ENCODE measurements at places on chromosomes 6 and 20.

GRCh38 chr20:25389858-25390537, 637 bp downstream of the ABHD12 start:
- DNase-seq: no peak

- no peak for DNase-seq
Measured at GRCh38 chr6:152151920-152152319, 344.4 kb downstream of the ESR1 start.

GRCh38 chr6:47854971-47855370, 73.1 kb downstream of the OPN5 start:
- no peak for DNase-seq

DNA sequence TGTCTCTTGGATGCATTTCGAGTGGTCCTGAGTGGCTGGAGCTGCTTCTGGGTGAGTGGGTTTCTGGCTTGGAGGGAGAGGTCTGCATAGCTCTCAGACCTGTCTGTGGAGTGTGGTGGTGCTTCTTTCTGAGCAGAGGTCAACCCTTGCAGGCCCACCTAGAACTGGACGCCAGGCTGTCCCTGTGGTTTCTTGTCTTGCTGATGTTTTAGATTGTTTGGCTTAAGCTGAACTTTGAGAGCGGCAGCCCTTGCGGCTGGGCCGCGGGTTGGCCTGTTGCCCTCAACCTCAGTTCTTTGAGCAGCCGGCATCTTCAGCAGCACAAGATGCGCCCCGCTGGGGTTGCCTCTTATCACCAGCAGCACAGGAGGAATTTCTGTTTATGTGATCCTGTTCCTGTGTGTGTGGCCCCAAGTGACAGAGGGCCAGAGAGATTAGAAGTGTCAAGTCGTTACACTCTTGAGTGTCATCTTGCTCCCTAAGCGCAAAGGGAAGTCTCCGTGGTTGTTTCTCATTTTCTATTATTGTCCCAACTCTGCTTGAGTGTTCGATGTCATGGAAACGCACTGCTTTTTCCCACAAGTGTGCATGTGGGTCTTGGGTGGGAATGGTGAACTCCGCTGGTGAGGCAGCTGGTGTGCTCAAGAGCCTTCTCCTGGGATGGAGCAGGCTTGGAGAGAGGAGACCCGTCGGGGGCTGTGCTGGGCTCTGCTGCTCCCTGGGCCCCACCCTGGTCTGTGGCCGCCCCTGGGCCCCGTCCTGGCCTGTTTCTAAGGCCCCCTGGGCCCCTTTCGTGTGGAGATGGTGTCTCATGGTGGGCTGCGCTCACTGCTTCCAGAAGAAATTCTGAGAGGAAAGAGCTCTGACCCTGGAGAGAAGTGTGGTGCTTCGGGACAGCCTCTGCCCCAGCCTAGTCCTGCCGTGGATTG, 20.1 kb upstream of the SLC22A1 start:
- no peak for DNase-seq

- DNase-seq: no peak
Measured at GRCh38 chr6:137754866-137755265, 112.2 kb upstream of the TNFAIP3 start.

DNA sequence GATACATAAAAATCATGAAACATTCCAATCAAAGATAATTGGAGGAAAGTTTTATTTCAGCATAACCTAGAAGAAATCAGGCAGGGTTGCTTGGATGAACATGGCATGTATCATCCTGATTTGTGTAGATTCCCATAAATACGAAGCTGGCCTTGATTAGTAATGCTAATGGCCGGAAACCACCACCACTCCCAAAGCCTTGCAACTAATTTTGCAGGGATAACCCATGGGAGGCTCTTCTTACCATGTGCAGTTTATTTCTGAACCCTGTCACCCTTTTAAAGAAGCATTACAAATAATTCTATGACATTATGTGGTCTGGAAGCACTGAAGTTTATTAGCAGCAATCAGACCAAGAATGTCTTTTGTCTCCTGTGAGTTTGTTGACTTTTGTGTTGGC, 80.8 kb downstream of the AIG1 start:
- DNase-seq: no peak

DNA sequence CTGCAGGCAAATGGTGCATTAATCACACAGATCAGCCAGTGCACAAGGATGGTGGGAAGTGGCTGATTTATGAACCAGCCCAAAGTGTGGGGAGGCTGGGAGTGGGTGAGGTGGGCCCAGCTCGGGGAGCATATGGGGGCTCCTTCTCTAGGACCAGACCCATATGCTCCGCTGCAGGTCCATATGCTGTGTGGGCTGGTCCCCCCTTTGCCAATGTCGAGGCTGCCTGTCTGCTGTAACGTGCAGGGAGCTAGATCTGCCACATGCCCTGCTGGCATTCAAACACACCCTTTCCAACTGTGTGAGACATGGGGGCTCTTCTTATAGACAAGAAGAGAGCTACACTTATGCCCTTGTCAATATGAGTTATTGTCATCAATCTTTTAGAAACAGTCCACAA, 566.3 kb downstream of the DHX35 start:
- DNase-seq: no peak

GRCh38 chr6:112296122-112296521, 41.8 kb upstream of the LAMA4 start:
- DNase-seq: no peak

- DNase-seq: no peak
Measured at GRCh38 chr6:26025047-26025893, 62.0 kb upstream of the HFE start.

DNA sequence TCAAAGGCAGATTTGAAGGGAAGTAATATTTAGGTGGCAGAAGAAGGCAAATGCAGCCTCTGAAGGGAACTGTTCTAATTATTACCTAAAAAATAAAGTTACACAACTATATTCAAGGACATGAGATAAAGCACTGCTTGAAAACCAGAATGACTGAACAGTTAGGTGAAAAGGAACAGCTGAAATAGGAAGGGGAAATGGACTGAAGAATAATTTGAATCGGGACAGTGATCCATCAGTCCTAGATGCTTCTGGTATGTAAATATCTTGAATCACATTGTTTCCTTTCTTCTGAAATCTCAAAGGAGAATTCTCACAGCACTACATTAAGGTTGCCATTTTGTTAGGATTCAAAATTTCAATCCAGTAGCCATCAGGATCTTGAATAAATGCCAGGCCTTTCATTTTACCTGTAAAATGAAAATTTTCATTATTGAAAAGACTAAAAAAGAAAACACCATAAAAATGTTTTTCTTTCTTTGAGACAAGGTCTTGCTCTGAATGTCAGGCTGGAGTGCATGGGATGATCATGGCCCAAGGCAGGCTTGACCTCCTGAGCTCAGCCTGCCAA, 25.9 kb downstream of the GLO1 start:
- no peak for DNase-seq

GRCh38 chr6:142985281-142985680, 40.3 kb upstream of the HIVEP2 start:
- no peak for DNase-seq

GRCh38 chr20:31862506-31862905, 7.8 kb downstream of the DUSP15 start:
- no peak for DNase-seq

DNA sequence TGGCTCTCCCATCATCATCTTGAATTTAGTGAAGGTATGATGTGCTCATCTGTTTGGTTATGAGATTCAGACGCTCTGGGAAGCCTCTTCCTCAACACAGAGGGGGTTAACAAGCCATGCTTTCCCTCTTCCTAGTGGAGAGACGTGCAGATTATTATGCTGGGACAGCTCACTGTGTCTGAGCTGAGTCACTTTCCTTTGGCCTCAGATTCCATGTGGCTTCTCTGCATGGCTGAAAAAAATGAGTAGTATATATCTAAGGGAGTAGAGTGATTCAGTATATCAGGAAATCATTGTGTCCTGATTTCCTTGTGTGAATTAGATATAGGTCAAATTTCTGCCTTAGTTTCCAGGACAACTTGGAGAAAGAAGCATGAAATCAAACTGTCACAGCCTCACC, 52.6 kb downstream of the FIG4 start:
- no peak for DNase-seq

- no peak for DNase-seq
Measured at GRCh38 chr6:40171343-40171742, 237.1 kb upstream of the MOCS1 start.

- DNase-seq: no peak
Measured at GRCh38 chr20:24389686-24390085, 79.7 kb upstream of the SYNDIG1 start.

Measured in stimulated activated CD8-positive, alpha-beta memory T cell treated with anti-CD3 and anti-CD28 coated beads, Interleukin-4, amount 100 ng/mL, for 1 hour (primary cell).